Adrenal gland (tissue), 19 donors: ENCODE measurements at places on chromosomes 7 and 10. TPM values are rescaled to one million over a fixed set of nuclear protein-coding genes. Genes with fewer than 3 reads are reported as not detected.
A peak's percentile ranks its signal among the peaks of the same experiment; 100 is the strongest.

- DNase-seq, result no peak
- no peaks in the 10 kb centered on the region for H3K36me3 ChIP-seq
- H3K27me3 ChIP-seq, result no peaks in the 10 kb centered on the region
- H3K4me1 ChIP-seq, result peaks cover 50% of the 10 kb centered on the region
Measured at GRCh38 chr10:117360994-117361667, 14.1 kb downstream of the PDZD8 start.

DNA sequence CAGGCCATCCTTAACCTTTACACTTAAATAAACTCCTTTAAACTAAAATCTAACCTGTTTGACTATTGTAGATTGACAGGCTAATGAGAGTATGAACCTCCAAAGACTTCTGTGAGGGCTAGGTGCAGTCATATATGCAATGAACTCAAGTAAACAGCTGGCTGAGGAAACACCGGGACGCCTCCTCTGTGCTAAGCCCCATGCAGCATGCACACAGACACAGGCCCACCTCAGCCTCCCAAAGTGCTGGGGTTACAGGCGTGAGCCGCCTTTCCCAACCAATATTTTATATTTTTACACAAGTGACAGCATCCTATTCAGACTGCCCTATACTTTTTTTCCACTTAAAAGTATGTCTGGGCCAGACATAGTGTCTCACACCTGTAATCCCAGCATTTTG lies 1.5 kb upstream of the FXYD4 start:
- H3K4me1 ChIP-seq, result no peaks in the 10 kb centered on the region
- no peak for DNase-seq
- H3K27ac ChIP-seq, result no peak overlapping the region
- H3K27me3 ChIP-seq, result no peaks in the 10 kb centered on the region
- H3K36me3 ChIP-seq, result no peaks in the 10 kb centered on the region
- no peak overlapping the region for H3K4me3 ChIP-seq

DNA sequence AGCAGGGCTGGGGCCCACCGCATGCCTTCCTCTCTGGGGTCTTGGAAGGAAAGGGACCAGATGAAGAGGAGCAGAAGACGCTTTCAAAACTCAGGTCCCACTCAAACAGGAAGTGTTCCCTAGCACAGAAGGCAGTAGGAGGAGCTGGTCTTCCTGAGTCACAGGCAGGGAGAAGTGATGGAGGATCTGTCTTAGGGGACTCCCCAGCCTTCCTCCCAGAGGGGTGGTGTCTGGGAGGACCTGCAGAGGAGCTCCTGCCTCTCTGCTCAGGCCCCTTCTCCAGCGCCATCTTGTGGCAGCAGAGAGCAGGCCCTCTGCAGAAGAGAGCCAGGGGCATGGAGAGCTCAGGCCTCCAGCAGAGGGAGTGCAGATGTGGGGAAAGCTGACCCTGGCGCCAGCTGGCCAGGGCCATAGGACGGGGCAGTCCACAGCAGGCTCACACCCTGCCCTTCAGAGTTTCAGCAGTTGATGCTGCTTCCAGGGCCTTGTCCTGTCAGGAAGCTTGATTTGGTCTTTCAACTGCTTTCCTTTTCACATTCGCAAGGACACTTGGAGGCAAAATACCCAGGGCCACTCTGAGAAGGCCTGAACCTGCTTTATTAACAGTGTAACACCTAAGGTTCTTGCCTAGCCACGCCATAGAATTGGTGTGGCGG lies 62.2 kb upstream of the TARP start:
- H3K27ac ChIP-seq, result no peak overlapping the region
- H3K4me3 ChIP-seq, result no peak overlapping the region
- peaks cover 9% of the 10 kb centered on the region for H3K4me1 ChIP-seq

DNA sequence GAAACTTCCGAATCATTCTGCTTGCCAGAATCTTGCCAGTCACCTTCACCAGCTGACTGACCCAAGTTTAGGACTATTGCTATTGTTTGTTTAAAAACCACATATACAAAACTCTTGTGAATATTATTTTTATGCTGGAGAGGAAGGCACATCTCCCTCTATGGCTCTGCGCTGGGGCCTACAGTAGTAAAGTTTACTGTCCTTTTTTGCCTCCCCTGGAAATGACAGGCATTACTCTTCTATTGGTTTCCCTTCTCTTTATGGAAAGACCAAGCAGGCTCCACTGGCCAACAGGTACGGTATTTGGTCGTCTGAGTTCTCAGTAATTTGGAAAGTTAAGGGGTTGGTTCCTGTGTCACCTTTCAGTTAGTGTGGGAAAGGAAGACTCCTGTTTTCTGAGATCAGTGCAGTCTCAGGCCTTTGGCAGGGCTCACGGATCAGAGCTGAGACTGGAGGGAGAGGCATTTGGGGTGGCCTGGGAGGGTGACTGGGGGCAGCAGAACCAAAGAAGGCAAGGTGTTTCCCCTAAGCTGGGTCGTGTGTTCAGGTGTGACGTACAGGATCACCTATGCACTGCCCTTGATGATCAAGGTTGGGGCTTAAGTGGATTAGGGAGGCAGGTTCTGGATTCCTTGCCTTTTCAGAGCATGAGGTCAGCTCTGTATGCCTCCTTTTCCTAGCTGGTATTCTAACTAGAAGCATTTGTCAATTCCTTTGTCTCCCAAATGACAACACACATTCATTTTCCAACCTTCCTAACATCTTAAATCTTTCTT lies 16.0 kb upstream of the KIF5B start:
- no peak for DNase-seq
- H3K27ac ChIP-seq, result no peak overlapping the region
- no peak overlapping the region for H3K4me3 ChIP-seq
- no peaks in the 10 kb centered on the region for H3K36me3 ChIP-seq
- no peaks in the 10 kb centered on the region for H3K27me3 ChIP-seq

- no peaks in the 10 kb centered on the region for H3K27me3 ChIP-seq
- no peaks in the 10 kb centered on the region for H3K36me3 ChIP-seq
- peaks cover 33% of the 10 kb centered on the region for H3K4me1 ChIP-seq
Measured at GRCh38 chr10:124521429-124521871, 59.8 kb downstream of the LHPP start.

DNA sequence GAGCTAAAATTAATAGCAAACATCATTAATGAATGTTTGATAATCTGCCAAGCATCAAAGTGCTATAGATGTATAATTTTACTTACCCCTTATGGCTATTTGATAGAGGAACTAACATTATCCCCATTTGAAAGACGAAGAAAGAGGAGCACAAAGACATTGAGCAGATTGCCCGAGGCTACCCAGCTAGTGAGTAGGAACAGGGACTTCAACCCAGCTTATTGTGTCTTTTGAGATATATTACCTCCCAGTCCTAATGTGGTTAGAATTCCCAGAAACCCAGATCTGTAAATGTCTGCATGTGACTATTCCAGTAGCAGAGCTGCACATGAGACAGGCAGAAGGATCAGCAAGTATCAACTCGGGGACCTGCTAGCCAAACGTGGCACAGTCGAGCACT lies 160.1 kb upstream of the AOAH start:
- no peak for DNase-seq
- H3K4me1 ChIP-seq, result no peaks in the 10 kb centered on the region
- H3K27ac ChIP-seq, result no peak overlapping the region
- no peaks in the 10 kb centered on the region for H3K36me3 ChIP-seq

DNA sequence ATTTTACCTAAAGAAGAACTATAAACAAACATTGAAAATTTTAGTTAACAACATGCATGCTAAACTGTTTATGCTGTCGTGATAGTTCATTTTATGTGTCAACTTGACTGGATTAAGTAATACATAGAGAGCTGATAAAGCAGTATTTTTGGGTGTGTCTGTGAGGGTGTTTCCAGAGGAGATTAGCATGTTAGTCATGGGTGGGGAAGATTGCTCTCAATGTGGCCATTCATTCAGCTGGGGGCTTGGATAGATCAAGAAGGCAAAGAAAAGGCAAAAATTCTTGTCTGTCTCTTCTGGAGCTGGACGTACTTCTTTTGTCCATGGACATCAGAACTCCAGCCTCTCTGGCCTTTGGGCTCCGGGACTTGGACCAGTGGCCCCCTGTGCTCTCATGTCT lies 172.9 kb upstream of the SEMA3E start:
- H3K27me3 ChIP-seq, result no peaks in the 10 kb centered on the region
- no peak overlapping the region for H3K27ac ChIP-seq
- H3K36me3 ChIP-seq, result no peaks in the 10 kb centered on the region
- H3K4me3 ChIP-seq, result no peak overlapping the region
- DNase-seq, result no peak
- H3K4me1 ChIP-seq, result no peaks in the 10 kb centered on the region

DNA sequence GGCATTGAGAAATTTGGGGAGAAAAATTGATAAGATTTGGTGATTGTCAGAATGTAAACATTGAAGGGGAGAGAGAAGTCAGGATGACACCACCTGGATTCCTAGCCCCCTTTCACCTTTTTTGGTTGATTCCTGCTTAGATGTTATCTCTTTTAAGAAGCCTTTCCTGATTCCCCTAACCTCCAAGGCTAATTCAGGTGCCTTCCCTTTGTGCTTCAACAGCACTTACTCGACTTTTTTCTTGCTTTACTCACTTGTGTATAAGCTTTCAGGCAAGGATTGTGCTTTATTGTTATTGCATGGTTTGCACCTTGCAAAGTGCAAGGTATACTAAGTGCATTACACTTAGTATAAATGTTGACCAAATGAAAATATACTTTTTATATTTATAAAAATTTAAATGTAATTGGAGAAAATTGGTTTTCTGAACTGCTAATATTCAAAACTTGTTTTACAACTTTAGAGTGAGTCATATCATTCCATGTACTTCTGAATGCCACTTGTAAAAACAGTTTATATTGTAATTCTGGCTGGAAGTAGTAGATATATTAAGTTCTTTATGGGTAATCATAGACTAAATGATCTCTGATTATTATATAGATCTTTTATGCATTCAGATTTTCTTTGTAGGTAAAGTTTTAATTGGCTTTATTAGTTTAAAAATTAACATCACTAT lies 13.2 kb downstream of the SHOC2 start:
- peaks cover 20% of the 10 kb centered on the region for H3K4me1 ChIP-seq
- no peaks in the 10 kb centered on the region for H3K36me3 ChIP-seq
- no peak for DNase-seq
- no peak overlapping the region for H3K4me3 ChIP-seq
- H3K27me3 ChIP-seq, result no peaks in the 10 kb centered on the region

DNA sequence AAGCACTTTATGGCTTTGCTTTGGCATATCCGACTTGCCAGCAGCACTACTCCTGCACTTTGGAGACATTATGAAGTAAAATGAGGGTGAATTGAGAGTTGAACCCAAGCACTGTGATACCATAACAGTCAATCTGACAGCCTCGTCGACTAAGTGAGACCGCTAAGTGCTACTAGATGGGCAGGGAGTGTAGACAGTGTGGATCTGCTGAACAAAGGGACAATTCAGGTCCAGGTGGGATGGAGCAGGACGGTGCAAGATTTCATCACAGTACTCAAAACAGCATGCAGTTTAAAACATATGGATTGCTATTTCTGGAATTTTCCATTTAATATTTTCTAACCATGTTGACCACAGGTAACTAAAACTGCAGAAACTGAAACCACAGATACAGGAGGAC lies 20.8 kb upstream of the PRTFDC1 start:
- no peaks in the 10 kb centered on the region for H3K36me3 ChIP-seq
- no peaks in the 10 kb centered on the region for H3K27me3 ChIP-seq
- no peak for DNase-seq
- peaks cover 5% of the 10 kb centered on the region for H3K4me1 ChIP-seq
- H3K4me3 ChIP-seq, result no peak overlapping the region

GRCh38 chr7:46178661-46179060 lies 257.6 kb upstream of the IGFBP3 start:
- H3K4me3 ChIP-seq, result no peak overlapping the region

GRCh38 chr7:155864991-155865690 lies 52.9 kb upstream of the SHH start:
- peak; percentile 45 for DNase-seq
- H3K36me3 ChIP-seq, result no peaks in the 10 kb centered on the region
- H3K27ac ChIP-seq, result no peak overlapping the region
- H3K4me3 ChIP-seq, result no peak overlapping the region
- H3K27me3 ChIP-seq, result no peaks in the 10 kb centered on the region
- H3K4me1 ChIP-seq, result peaks cover 25% of the 10 kb centered on the region

GRCh38 chr7:30134611-30135300 lies at the start of gene MTURN:
MTURN (plus strand) TSS chr7:30134986; CDS start chr7:30135137, 151 bp downstream.
- peak; percentile 95 for DNase-seq
- peak within 1 kb of the TSS; percentile 91 for H3K27ac ChIP-seq
- no peaks in the 10 kb centered on the region for H3K27me3 ChIP-seq
- H3K4me1 ChIP-seq, result peaks cover 6% of the 10 kb centered on the region
- peak within 1 kb of the TSS; percentile 89 for H3K4me3 ChIP-seq

- H3K27ac ChIP-seq, result no peak overlapping the region
- H3K4me1 ChIP-seq, result no peaks in the 10 kb centered on the region
- no peak overlapping the region for H3K4me3 ChIP-seq
- DNase-seq, result no peak
- H3K27me3 ChIP-seq, result no peaks in the 10 kb centered on the region
Measured at GRCh38 chr7:107754642-107755041, 10.7 kb downstream of the CBLL1 start.

DNA sequence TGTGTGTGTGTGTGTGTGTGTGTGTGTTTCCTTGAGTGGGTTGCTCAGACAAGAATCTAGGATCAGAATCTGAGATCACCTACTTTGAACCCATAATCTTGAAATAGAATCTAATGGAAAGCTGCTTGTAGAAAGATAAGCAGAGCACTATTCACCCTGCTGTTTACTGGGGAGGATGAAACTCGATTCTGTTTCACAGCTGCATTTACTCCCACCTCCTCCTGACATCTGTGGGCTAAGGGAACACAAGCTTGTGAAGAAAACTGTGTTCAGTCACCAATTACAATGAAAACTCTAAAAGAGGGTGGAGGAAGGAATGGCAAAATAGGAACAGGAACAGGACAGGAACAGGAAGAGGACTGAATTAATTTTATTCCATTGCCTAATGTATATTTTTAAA lies 269.5 kb downstream of the TSPAN12 start:
- no peaks in the 10 kb centered on the region for H3K36me3 ChIP-seq
- no peak overlapping the region for H3K4me3 ChIP-seq
- no peak overlapping the region for H3K27ac ChIP-seq
- DNase-seq, result no peak

GRCh38 chr10:29389935-29390334 lies 101.1 kb downstream of the LYZL1 start:
- no peak for DNase-seq
- no peak overlapping the region for H3K27ac ChIP-seq

DNA sequence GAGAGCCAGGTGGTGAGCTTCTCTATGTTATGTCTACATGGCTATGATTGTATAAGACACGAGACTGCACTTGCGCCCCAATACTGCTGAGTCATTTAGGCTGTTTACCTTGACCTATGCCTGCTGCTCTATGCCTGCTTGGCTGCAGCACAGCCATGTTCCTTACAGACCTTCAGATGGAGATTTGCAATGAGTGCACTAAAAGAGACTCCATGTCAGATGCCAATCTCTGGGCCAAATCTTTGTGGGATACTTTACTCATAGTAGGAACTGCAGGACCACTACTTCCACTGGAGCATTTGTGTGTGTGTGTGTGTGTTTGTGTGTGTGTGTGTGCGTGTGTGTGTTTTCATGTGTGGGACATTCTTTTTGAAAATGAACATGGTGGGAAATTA lies 50.0 kb upstream of the KMT2E start:
- no peaks in the 10 kb centered on the region for H3K36me3 ChIP-seq
- no peak for DNase-seq
- no peak overlapping the region for H3K27ac ChIP-seq
- H3K4me1 ChIP-seq, result peaks cover 20% of the 10 kb centered on the region
- H3K4me3 ChIP-seq, result no peak overlapping the region

Gene LIPF
- not detected for polyA plus RNA-seq

Gene OR2A5
- polyA plus RNA-seq, result not detected

Gene AGAP5
- 5.8 TPM for polyA plus RNA-seq

Gene GJD4
- polyA plus RNA-seq, result not detected
